ENCODE measurements at places on chromosomes 6 and 20.

DNA sequence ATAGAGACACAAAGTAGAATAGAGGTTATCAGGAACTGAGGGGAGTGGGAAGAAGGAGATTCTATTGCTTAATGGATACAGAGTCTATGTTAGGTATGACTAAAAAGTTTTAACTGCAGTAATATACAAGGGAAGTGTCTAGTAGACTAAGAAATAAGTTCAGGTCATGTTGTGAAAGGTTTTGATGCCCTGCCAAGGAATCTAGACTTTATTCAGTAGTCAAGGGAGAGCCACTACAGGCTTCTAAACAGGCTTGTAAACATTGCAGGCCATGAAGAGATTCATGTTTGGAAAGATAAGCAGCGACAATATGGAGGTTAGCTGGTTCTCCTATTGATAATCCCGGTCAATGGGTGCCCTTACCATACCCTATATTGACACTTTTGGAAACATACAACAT is 352.8 kb upstream of the SOX4 start:
- DNase-seq, result no peak

GRCh38 chr6:128606611-128607010 is 86.2 kb upstream of the PTPRK start:
- no peak for DNase-seq

DNA sequence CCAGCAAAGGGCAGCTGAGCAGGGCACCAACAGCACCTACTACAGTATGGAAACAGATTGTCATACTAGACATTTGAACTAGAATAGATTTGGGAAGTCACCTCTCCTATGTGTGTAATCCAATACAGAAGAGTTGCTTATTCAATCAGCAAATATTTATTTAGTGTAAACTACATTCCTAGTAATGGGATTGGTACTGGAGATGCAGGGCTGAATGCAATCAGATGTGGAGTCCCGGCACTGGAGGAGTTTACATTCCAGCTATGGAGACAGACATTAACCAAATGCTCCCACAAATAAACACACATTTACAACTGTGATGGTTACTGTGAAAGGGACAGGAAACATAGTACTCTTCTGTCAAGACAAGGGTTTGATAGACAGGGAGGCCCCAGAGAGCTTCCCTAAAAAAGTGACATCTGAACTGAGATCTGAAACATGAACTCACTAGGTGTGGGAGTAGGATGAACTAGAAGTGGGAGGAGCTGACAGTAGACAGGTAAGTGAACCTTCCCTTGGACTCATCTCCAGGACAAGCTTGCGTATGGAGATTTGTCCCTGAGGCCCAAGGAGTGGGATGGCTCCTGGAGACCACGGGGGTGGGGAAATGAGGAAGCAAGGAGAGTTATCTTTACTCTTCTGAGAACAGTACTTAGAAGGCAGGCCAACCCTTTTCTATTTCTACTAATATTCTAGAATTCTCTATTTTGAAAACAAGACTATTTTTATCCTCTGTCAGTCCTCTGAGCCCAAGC is 420.5 kb downstream of the MAFB start:
- DNase-seq, result no peak

DNA sequence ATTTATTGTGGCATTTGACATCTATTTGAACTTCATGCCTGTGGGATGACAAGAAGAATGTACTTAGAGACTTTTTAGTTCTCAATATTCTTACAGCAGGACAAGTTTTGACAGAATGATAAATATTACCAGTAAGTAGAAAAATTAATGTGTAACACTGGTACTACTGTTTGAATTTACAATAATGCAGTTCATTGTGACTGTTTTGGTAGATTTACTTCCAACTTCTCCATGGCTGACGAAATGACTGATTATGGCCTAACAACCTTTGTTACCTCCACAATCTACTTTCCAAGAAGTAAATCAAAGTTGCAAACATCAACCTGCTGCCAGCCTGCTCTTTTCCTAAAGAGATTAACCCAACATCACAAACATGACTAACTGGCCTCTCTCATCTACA is 38.5 kb downstream of the PAK5 start:
- DNase-seq, result no peak

DNA sequence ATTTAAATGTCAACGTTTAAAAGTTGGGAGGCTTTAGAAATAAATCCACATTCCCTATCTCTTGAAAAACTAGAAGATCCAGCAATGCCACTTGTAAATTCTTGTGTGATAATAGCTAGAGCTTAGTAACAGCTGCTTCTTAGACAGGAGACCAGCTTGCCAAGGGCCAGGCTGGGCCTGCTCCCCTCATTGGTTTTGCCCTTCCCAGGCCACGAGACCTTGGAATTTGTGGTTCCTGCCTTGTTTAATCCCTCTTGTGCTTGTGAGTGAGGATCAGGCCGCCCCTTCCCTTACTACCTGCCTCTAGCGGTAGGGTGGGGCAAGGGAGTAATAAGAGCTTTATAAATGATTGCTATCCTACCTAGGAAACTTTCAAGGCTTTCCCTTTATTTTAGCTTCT is 363.5 kb downstream of the SYNE1 start:
- DNase-seq, result no peak

- DNase-seq, result no peak
Observed at GRCh38 chr6:137581019-137581707, 87.0 kb upstream of the OLIG3 start.

All from activated CD4-positive, alpha-beta T cell treated with anti-CD3 and anti-CD28 coated beads for 1 hour (primary cell).